ENCODE measurements at places on chromosomes 12 and 14. TPM values are rescaled to one million over a fixed set of nuclear protein-coding genes. Genes with fewer than 3 reads are reported as not detected.

DNA sequence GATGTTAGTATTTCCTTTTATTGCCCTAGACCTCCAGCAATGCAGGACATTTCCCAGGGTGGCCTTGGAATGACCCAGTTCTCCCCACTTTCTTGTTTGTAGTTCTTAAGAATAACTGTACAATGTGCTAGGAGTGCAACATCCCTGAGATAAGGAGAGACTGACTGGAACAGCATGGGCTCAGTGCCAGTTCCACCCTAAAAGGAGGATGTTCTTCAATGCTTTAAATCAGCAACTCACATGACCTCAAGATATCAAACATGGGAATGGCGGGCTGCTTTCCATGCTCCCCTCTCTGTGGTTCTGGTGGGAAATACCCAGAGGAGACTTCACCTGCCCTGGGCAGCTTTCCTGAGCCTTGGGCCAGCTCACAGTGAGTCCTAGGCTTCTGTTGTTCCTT lies 766.9 kb upstream of the FBXO33 start:
- no peak for ATAC-seq

DNA sequence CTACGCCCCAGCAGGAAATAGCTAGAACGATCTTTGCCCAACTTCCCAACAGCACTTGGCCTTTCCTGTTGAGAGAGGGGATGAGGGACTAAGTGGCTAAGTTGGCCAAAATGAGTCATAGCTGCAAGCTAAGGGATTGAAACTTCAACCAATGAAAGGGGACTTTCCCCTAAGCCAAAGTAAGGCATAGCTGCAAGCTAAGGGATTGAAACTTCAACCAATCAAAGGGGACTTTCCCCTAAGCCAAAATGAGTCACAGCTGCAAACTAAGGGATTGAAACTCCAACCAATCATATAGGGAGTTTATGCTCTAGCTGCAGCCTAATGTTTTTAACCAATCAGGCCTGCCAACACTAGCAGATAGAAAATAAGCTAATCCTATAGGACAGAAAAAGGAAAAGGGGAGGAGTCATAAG lies 100.5 kb upstream of the SSTR1 start:
- ATAC-seq = no peak

- no peak for ATAC-seq
Observed at GRCh38 chr12:50720085-50720484, 43.8 kb upstream of the ATF1 start.

- ATAC-seq = no peak
Observed at GRCh38 chr14:99188731-99189191, 83.2 kb downstream of the BCL11B start.

DNA sequence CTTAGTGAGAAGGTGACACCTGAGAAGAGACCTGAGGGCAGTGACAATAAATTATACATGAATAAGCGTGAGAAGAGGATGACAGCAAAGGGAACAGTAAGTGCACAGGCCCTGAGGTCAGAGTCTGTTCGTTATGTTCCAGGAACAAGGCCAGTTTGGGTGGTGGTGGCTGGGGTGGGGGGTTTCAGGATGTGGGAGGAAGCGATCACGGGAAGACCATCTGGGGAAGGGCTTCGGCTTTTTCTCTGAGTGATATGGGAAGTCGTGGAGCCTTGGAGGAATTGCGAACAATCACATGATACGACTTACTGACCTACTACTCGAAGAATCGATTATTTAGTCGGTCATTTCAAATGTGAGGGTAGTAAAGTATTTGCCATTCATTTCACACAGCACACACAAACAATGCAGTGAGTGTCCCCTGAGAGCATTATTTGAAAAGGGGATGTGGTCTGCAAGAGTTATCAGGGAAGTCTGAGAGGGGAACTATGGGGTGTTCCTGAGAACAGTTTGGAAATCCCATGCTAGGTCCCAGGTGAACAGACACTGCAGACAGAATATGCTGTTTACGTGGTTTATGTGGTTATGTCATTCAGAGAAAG lies 94.7 kb downstream of the SLC38A1 start:
- ATAC-seq = no peak

GRCh38 chr14:88007608-88008007 lies 2.7 kb downstream of the GPR65 start:
- no peak for ATAC-seq

The ZNF140 gene
- 11.7 TPM for total RNA-seq

The TMPRSS12 gene
- total RNA-seq = not detected

The GPRC5A gene
- total RNA-seq = 1.4 TPM

The PAH gene
- not detected for total RNA-seq
